ENCODE measurements at places on chromosomes 1 and 21.

- no peak for DNase-seq
Measured at GRCh38 chr1:161549652-161550051, at the start of gene FCGR3A. Gene FCGR3A, minus strand, starts transcription at chr1:161549818. Its CDS starts 82 bp downstream, at chr1:161549736.

- no peak for DNase-seq
Measured at GRCh38 chr1:168321945-168322344, 41.3 kb downstream of the TBX19 start.

- no peak for DNase-seq
Measured at GRCh38 chr21:15752763-15753407, 23.1 kb downstream of the USP25 start.

DNA sequence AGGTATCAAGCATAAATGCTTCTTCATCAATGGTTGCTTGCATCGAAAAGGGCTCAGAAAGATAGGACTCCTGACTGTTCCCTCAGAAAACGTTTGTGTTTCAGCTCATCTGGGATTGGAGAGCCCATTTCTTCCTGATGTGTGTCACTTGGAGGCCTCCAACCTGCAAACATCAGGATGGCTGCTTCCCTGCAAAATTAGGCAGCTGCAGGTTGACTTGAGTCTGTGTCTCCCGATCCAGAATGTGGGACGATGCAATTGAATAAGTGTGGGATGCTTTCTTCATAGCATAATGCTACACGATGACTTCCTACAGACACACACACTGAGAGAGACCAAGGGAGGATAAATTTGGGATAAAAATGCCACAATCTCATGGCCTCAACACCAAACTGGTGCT lies 42.2 kb downstream of the OLIG1 start:
- no peak for DNase-seq

DNA sequence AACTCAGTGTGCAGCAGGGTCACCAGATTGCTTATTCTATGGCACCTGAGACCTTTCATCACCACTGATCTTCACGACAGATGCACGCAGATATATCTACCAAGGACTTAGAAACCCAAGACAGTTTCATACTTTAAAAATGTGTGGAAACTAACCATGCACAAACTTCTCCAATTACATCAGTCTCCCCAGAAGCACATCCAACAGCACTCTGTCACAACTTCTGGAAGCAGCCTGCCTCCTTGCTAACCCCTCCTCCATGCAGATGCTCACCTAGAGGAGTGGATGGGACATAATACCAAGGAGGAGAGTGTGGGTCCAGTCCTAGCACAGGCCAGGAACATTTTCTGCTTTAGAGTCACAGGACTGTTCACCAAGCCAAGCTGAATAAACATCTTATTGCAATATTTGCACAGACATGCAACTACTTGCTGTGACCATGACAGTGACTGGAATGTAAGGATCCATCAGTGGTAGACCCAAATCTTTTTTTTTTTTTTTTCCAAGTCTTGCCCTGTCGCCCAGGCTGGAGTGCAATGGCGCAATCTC lies 69.4 kb downstream of the HIVEP3 start:
- no peak for DNase-seq

DNA sequence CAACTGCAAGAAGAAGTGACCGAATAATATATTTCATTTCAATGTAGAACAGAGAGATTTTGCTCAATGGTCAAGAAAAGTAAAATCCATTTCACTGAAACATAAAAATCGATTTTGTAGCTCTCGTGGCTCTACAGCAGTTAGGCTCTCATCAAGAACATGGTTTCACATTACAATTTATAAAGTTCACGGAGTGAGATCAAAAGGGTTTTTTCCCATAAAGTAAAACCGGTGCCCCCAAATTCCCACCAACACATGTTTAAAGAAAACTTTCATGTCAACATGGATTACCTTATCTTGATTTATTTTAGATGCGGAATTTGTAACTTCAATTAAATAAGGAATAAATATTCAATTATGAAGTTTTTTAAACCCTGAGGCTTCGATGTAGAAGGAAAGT lies 16.3 kb upstream of the VAV3 start:
- DNase-seq = no peak

DNA sequence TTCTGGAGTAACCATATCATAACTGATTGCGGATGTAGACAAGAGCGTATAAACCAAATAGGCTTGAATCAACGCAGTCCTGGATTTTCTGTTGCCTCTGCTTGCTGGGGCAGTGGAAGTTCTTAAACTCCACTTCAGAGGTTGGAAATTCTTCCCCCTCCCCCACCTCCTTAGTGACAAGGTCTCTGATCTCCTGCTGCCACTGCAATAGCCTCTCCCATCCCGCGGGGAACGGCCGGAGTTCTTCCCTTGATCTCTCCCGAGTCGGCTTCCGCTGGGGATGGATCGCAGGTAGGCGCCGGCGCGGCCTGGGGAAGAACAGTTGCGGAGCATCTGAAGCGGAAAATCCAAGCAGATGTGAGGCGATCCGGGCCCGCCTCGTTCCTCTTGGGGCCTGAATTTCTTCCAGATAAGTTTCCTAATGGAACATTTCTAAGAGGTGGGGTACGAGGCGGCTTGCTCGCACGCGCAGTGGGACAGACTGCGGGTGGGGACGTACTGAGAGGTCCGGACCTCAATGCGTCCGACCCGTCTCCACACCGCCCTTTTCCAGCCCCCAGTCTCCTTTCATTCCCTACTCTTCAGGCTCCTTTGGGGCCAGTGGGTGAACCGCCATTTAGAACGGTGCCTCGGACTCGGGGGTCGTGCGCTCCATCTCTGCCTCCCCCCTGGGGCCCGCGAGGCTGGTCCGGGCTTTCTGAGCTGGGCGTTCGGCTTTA lies 3.1 kb upstream of the SIM2 start:
- no peak for DNase-seq

DNA sequence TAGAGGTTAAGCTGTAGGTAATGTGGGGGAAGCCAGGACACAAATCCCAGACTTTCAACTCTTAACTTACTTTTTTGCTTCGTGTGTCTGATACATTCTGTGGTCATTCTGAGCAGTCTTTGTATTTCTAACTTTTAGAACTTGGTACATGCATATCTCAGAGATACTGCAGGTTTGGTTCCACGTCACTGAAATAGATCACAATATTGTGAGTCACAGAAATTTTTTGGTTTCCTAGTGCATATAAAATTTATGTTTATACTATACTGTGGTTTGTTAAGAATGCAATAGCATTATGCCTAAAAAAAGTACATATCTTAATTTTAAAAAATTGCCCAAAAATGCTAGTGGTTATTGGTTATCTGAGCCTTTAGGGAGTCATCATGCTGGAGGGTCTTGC lies 3.2 kb downstream of the URB2 start:
- DNase-seq = no peak

- DNase-seq = no peak
Measured at GRCh38 chr1:1089731-1090423, 15.8 kb upstream of the RNF223 start.

DNA sequence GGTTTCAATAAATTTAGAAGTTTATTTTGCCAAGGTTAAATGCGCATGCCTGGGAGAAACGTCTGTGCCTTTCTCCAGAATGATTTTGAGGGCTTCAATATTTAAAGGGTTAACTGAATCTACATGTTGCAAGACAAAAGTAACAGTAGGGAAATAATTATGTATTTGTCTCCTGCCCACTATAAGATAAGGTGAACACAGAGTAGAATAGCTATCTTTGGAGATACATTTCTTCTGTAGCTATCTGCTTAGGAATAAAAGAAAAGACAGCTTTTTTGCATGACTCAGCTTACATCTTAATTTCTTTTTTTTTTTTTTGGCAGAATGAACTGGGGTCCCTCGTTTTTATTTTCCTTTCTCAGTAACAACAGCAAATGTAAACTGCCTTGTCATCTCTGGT lies 1351.6 kb downstream of the AMY1C start:
- no peak for DNase-seq

- no peak for DNase-seq
Measured at GRCh38 chr1:5622412-5622811, 369.8 kb downstream of the NPHP4 start.

- peak; percentile 14 for DNase-seq
Measured at GRCh38 chr1:248924696-248925532, 18.9 kb downstream of the PGBD2 start.

DNA sequence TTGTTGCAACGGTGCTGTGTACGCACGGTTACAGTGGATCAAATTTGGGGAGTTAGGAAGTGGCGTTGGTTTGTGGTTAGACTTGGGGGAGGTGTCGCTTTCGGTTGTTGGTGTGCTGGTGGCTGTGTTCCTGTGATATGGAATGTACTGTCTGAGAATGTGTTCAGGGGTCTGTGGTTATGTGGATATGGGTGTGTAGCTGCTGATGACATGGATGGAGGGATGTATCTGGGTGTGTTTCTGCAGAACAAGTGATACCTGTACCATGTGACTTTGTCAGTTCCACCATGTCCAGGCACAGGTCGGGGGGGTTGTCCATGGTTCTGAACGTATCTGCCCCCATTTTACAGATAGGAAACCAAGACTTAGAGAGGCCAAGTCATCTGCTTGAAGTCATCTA lies 22.7 kb downstream of the PAX7 start:
- no peak for DNase-seq

- no peak for DNase-seq
Measured at GRCh38 chr1:11772458-11772857, 10.5 kb downstream of the C1orf167 start.

- DNase-seq = no peak
Measured at GRCh38 chr1:15062479-15063099, 91.0 kb upstream of the TMEM51 start.

GRCh38 chr21:44980562-44981489 lies 41.0 kb downstream of the SLX9 start:
- DNase-seq = no peak

DNA sequence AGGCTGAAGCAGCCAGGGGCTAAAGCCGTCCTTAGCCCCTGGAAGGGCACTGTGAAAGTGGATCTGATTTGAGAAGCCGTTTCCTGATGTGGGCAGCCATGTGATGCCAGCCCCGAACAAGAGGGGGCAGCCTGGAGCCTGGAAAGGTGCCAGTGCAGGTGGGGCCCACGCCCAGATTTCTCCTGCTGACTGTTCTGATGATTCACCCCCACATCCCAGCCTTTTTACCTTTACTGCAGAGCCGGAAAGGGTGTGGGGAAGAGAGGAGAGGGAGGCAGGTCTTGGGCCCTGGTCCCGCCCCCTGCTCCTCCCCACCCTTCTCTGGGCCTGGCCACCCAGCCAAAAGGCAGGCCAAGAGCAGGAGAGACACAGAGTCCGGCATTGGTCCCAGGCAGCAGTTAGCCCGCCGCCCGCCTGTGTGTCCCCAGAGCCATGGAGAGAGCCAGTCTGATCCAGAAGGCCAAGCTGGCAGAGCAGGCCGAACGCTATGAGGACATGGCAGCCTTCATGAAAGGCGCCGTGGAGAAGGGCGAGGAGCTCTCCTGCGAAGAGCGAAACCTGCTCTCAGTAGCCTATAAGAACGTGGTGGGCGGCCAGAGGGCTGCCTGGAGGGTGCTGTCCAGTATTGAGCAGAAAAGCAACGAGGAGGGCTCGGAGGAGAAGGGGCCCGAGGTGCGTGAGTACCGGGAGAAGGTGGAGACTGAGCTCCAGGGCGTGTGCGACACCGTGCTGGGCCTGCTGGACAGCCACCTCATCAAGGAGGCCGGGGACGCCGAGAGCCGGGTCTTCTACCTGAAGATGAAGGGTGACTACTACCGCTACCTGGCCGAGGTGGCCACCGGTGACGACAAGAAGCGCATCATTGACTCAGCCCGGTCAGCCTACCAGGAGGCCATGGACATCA lies at the start of gene SFN:
Gene SFN (plus strand): TSS at position 369 of the 904 bp plus-strand sequence. CDS start 64 bp downstream, at position 433.
- no peak for DNase-seq

DNA sequence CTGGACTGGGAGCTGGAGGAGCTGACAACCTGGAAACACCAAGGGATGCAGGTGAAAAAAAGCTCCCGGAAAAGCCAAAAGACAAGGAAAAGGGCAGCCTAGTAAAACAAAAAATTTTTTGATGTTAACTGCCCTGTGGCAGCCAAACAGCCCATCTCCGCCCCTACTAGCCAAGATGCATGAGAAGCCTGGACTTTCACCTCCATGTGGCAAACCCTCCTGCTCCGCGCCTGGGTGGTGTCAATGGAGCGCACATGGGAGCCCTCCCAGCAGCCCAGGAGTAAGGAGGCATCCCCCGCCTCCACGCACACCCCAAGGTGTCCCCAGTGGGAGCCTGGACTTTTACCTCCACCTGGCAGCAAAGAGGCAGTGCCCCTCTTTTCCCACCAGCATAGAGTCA lies 30.5 kb downstream of the LEMD1 start:
- no peak for DNase-seq

DNA sequence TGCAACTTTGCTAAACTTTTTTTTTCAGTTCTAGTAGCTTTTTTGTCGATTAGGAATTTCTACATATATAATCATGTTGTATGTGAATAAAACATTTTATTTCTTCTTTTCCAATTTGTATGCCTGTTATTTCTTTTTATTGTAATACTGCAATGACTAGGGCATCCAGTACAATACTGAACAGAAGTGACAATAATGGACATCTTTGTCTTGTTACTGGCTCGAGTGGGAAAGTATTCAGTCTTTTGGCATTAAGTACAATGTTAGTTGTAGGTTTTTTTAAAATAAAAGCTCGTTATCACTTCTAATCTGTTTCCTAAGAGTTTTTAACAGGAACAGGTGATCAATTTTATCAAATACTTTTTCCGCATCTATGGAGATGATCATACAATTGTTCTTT lies 9.8 kb downstream of the STPG1 start:
- no peak for DNase-seq

GRCh38 chr1:67636146-67636545 lies 48.9 kb upstream of the GADD45A start:
- no peak for DNase-seq

GRCh38 chr1:10651793-10652192 lies 144.7 kb downstream of the CASZ1 start:
- DNase-seq = no peak

- no peak for DNase-seq
Measured at GRCh38 chr1:161486806-161487741, 18.2 kb upstream of the FCGR2A start.

GRCh38 chr1:206446688-206447421 lies 23.4 kb upstream of the IKBKE start:
- DNase-seq = no peak

- DNase-seq = no peak
Measured at GRCh38 chr1:40344597-40344996, 27.5 kb upstream of the COL9A2 start.

- DNase-seq = peak; percentile 20
Measured at GRCh38 chr1:198935306-198935921, 296.6 kb downstream of the PTPRC start.

DNA sequence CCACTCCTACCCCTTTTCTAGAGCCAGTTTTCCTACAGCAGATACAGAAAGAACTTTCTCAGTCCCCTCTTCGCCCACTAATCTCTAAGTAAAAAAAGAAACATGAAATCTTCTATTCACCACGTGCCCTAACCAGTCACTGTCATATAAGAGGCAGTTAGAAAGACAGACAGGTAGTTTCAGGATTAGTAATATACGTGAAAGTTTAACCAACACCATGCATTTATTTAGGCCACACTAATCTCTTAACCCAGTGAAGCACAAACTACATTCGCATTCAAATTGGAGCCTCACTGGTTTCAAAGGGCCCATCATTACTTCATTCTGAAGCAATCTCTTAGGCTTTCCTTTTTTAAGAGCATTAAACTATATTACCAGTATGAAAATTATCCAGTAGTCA lies 10.1 kb downstream of the GPATCH2 start:
- no peak for DNase-seq

- DNase-seq = no peak
Measured at GRCh38 chr1:146019231-146020057, 2.1 kb downstream of the HJV start.

GRCh38 chr1:61284248-61284854 lies 202.0 kb downstream of the NFIA start:
- no peak for DNase-seq

GRCh38 chr1:10610901-10611600 lies 136.3 kb downstream of the PEX14 start:
- DNase-seq = no peak

GRCh38 chr21:17795146-17796036 lies 23.8 kb downstream of the C21orf91 start:
- DNase-seq = no peak

All from stimulated activated CD8-positive, alpha-beta memory T cell treated with anti-CD3 and anti-CD28 coated beads, Interleukin-4, amount 100 ng/mL, for 1 hour (primary cell).